ENCODE measurements at places on chromosomes 7 and 10. TPM values are rescaled to one million over a fixed set of nuclear protein-coding genes. Genes with fewer than 3 reads are reported as not detected.

Gene HMX2
- not detected for polyA plus RNA-seq

- no peaks in the 10 kb centered on the region for H3K4me1 ChIP-seq
- DNase-seq, result no peak
- no peaks in the 10 kb centered on the region for H3K36me3 ChIP-seq
- no peak overlapping the region for H3K27ac ChIP-seq
- H3K27me3 ChIP-seq, result no peaks in the 10 kb centered on the region
Measured at GRCh38 chr7:134875867-134876266, 96.4 kb downstream of the CALD1 start.

Gene UROS
- polyA plus RNA-seq, result 24.9 TPM

DNA sequence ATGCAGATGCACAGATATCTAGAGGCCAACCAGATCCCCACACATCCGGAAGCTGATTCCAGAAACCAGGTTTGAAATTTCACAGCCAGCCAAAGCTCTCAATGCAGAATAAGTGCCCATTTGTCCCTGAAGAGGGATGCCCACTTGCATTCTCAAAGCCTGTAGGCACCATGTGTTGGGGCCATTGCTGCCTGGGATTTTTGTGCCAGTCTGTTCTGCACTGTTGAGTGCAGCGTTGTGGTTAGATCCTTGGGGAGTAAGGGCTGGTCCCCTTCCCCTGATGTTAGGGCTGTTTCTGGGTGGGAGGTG, 62.4 kb downstream of the EEPD1 start:
- DNase-seq, result no peak
- H3K4me3 ChIP-seq, result no peak overlapping the region
- H3K4me1 ChIP-seq, result peaks cover 17% of the 10 kb centered on the region
- H3K27ac ChIP-seq, result no peak overlapping the region
- no peaks in the 10 kb centered on the region for H3K36me3 ChIP-seq

Gene POMZP3
- 3.0 TPM for polyA plus RNA-seq

Gene MEOX2
- polyA plus RNA-seq, result 0.32 TPM

DNA sequence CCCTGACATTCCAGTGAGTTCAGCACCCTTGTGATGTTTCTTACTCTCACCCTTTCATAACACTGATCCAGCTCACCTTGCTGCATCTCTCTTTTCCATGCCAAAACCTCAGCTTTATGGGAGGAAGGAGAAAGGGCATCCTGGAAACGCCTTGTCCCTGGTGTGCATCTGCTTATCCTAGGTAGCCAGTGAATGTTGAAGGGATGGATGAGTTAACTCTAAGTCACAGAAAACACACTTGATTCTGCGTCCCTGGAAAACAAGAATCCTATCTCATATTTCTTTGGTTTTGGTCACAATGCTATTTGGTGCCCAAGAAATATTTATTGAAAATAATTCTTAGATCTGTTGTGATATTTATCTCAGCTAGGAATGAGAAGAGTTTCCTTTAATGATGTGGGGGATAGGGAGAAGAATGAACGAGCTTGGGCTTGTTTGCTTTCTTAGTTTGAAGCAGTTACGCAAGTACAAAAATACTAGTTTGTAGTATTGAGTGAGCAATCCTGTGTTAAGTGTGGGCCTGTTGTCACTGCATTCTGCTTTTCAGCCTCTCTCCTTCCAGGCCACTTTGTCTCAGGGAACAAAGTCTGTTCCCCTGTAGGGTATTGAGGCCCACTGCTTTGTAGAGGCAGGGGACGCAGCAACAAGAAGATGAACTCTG, 126.5 kb downstream of the ARID5B start:
- H3K36me3 ChIP-seq, result no peaks in the 10 kb centered on the region
- H3K27ac ChIP-seq, result no peak overlapping the region
- H3K4me1 ChIP-seq, result peaks cover 3% of the 10 kb centered on the region
- no peak overlapping the region for H3K4me3 ChIP-seq

Gene ALOX5
- polyA plus RNA-seq, result 5.6 TPM

DNA sequence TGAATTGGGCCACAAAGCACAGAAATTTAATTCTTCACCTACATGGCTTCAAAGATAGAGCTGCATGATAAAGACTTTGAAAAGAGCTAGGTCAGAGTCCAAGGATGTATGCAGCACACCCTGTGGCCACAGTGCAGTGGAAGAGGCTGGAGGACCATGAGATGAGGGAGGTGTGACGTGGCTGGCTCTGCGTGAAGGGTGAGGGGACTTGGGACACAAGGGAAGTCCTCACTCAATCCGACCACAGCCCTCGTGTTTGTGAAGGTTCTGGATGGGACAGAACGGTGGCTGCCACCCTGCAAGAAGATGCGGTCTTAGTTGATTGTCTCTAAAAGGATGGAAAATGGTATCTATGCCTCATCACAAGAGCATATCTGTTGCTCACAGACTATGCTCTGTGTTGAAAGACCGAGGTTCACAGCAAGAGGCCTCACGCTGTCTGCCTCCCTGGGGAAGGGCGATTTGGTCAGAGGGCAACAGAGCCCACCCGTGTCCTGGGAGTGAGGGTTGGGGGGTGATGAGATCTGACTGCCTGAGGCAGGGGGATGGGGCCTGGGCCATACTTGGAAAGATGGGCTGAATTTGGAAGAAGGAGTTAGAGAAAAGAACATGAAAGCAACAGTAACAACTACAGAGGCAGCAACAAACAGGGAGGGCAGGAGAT, 174.4 kb upstream of the SHH start:
- peak; percentile 19 for DNase-seq
- H3K27ac ChIP-seq, result no peak overlapping the region
- no peaks in the 10 kb centered on the region for H3K4me1 ChIP-seq
- H3K4me3 ChIP-seq, result no peak overlapping the region

GRCh38 chr7:145263886-145264285, 428.0 kb upstream of the TPK1 start:
- no peaks in the 10 kb centered on the region for H3K36me3 ChIP-seq
- no peak for DNase-seq
- H3K4me1 ChIP-seq, result no peaks in the 10 kb centered on the region
- no peaks in the 10 kb centered on the region for H3K27me3 ChIP-seq

DNA sequence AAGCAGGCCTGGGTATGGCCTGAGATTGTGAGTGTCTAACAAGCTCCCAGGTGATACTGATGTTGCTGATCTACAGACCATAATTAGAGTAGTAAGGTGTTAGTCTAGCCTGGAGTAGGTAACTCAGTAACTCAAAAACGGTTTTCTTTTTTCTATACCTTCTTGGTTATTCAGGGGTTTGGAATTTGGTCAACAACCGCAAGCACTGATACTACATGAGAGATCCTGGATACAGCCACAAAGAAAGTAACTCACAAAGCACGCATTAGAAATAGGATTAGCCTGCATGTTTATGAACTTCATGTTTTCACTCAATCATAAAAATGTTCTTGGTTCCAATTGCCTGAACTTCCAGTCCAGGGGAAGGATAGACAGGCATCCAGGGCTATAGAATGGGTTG, 803.5 kb downstream of the MAGI2 start:
- no peak for DNase-seq
- no peak overlapping the region for H3K27ac ChIP-seq
- H3K36me3 ChIP-seq, result no peaks in the 10 kb centered on the region

DNA sequence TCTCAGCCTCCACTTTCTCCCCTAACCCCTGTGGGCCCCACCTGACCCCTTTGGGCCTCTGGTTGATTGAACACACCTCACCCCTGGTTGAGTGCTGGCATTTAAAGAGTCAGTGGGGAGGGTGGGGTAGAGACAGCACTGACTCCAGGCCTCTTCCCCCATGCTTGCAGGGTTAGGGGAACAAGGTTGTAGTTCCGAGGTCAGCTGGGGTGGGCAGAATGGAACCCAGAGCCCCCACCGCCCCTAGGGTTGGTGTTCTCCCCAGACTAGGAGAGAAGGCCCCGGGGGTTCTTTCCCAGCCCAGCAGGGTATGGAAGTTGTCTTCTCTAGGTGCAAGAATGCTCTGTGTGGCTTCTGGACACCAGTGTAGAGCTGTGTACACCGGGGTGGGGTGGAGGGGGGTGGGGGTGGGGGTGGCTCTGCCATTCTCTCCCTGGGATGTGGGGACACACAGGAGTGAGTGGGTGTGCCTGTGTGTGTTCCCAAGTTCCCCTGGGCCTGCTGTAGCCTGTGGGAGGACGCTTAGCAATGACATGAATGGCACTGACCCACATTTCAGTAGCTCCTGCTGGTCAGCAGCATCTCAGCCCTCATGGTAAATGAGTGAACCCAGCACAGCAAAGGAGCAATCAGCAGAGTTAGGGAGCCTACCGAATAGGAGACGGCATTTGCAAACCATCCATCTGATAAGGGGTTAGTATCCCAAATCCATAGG, 33.6 kb downstream of the PRF1 start:
- H3K27ac ChIP-seq, result no peak overlapping the region
- H3K4me3 ChIP-seq, result no peak overlapping the region
- no peaks in the 10 kb centered on the region for H3K4me1 ChIP-seq
- no peak for DNase-seq

Gene SCIN
- polyA plus RNA-seq, result 0.05 TPM

Gene CLRN3
- 16.9 TPM for polyA plus RNA-seq

DNA sequence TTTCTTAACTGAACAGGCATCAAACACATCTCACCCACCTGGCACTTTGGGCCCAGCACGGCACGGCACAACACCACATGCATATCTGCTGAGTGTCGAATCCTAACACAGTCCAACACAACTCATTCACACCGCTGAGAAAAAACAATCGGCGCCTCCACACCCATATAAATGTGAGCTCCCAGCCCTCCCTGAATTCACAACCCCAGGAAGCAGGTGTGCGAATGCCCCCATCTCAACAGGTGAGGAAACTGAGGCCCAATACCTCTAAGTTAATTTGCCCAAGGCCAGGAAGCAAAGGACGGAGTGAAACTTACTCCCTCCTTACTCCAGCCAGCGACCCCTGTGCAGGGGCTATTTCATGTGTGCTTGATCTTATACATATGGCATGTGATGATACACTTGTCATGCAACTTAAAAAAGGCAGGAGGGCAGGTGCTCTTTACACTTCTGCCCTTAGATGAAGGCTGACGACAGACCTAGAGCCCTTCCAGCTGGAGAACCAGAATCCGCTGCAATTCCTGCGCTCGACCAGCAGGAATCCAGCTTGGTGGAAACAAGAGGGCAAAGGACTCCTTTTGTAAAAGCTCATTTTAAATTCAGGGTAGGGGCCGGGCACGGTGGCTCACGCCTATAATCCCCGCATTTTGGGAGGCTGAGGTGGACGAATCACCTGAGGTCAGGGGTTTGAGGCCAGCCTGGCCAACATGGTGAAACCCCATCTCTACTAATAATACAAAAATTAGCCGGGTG, 116.0 kb downstream of the LARP4B start:
- no peak overlapping the region for H3K27ac ChIP-seq
- peaks cover 22% of the 10 kb centered on the region for H3K36me3 ChIP-seq
- H3K4me1 ChIP-seq, result no peaks in the 10 kb centered on the region
- DNase-seq, result no peak

GRCh38 chr7:2474224-2474623, 2.0 kb downstream of the GRIFIN start:
- H3K27ac ChIP-seq, result no peak overlapping the region
- no peaks in the 10 kb centered on the region for H3K36me3 ChIP-seq
- H3K27me3 ChIP-seq, result no peaks in the 10 kb centered on the region
- no peak overlapping the region for H3K4me3 ChIP-seq
- no peaks in the 10 kb centered on the region for H3K4me1 ChIP-seq

GRCh38 chr7:98286093-98286539, 4.6 kb downstream of the BRI3 start:
- H3K36me3 ChIP-seq, result peaks cover 5% of the 10 kb centered on the region
- H3K4me1 ChIP-seq, result peaks cover 63% of the 10 kb centered on the region
- H3K27ac ChIP-seq, result peak overlapping the region; percentile 83
- DNase-seq, result peak; percentile 64
- no peaks in the 10 kb centered on the region for H3K27me3 ChIP-seq

GRCh38 chr7:123773481-123773880, 24.7 kb upstream of the WASL start:
- H3K4me3 ChIP-seq, result no peak overlapping the region
- no peak for DNase-seq
- H3K27me3 ChIP-seq, result no peaks in the 10 kb centered on the region

Gene FRAT1
- polyA plus RNA-seq, result 4.6 TPM

GRCh38 chr7:21125297-21125696, 302.6 kb upstream of the SP4 start:
- H3K4me3 ChIP-seq, result no peak overlapping the region
- H3K27me3 ChIP-seq, result no peaks in the 10 kb centered on the region
- H3K36me3 ChIP-seq, result no peaks in the 10 kb centered on the region
- no peak overlapping the region for H3K27ac ChIP-seq

- H3K36me3 ChIP-seq, result no peaks in the 10 kb centered on the region
- peaks cover 14% of the 10 kb centered on the region for H3K4me1 ChIP-seq
- no peak for DNase-seq
- H3K27ac ChIP-seq, result no peak overlapping the region
- no peaks in the 10 kb centered on the region for H3K27me3 ChIP-seq
- no peak overlapping the region for H3K4me3 ChIP-seq
Measured at GRCh38 chr10:3066317-3067117, 831 bp upstream of the PFKP start.

DNA sequence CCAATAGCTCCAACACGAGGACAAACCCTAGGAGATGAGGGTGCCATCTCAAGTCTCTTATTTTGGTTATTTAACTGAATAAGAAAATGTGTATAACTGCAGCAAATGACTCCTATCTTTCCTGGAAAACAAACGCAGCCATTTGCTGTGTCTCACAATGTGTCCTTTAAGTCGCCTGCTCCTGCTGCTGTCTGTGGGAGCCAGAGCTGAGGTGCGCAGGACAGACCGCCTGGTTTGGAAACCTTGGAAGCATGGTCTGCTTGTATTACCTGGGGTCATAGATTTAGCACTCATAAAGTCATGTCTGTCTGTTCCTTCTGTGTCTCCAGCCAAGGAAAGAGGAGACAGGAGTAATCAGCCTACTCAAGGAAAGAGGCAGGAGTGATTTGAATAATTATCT, 760.2 kb downstream of the GRID1 start:
- H3K36me3 ChIP-seq, result no peaks in the 10 kb centered on the region
- peak; percentile 0 for DNase-seq
- no peaks in the 10 kb centered on the region for H3K4me1 ChIP-seq
- H3K27me3 ChIP-seq, result no peaks in the 10 kb centered on the region
- H3K27ac ChIP-seq, result no peak overlapping the region

Gene IFT22
- 8.5 TPM for polyA plus RNA-seq

GRCh38 chr10:13329565-13329964, 18.5 kb downstream of the SEPHS1 start:
- H3K36me3 ChIP-seq, result peaks cover 48% of the 10 kb centered on the region
- H3K4me1 ChIP-seq, result no peaks in the 10 kb centered on the region
- DNase-seq, result no peak
- no peaks in the 10 kb centered on the region for H3K27me3 ChIP-seq
- H3K27ac ChIP-seq, result no peak overlapping the region
- H3K4me3 ChIP-seq, result no peak overlapping the region

DNA sequence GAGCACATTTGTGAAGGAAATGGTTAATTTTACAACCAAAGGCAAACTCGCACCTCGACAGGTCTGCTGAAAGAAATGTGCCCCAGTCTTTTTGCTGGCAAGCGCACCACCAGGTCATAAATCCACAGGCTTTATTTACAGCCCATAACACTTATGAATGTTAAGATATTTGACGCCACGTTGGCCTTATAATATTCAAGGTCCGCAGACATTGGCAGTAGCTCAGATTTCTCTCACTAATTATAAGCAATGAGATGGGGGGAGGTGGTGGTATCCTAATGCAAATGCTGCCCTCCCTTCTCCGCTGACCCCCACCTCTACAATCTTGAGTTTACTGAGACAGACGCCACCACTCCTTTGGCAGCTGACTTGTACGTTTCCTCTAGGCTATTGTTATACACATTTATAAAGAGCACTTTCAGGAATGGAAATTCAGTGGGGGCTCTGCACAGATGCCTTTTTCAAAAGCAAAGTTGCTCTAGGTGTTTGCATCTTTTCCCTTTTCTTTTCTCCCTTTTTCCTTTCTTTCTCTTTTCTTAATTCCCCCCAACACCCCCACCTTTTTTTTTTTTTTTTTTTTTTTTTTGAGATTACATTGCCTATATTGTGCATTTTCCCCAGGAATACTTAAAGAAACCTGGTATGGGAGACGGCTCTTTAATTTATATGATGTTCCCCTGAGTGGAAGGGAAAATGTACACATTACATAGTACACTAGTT, 6.7 kb downstream of the TCF7L2 start:
- peaks cover 33% of the 10 kb centered on the region for H3K4me1 ChIP-seq
- peaks cover 9% of the 10 kb centered on the region for H3K36me3 ChIP-seq
- H3K4me3 ChIP-seq, result no peak overlapping the region
- peak overlapping the region; percentile 74 for H3K27ac ChIP-seq

Data from liver (tissue), 10 donors.